Immature natural killer cell (primary cell): ENCODE measurements at places on chromosomes 3 and 15.

- no peak for DNase-seq
Measured at GRCh38 chr15:81174125-81174791, 22.4 kb upstream of the IL16 start.

DNA sequence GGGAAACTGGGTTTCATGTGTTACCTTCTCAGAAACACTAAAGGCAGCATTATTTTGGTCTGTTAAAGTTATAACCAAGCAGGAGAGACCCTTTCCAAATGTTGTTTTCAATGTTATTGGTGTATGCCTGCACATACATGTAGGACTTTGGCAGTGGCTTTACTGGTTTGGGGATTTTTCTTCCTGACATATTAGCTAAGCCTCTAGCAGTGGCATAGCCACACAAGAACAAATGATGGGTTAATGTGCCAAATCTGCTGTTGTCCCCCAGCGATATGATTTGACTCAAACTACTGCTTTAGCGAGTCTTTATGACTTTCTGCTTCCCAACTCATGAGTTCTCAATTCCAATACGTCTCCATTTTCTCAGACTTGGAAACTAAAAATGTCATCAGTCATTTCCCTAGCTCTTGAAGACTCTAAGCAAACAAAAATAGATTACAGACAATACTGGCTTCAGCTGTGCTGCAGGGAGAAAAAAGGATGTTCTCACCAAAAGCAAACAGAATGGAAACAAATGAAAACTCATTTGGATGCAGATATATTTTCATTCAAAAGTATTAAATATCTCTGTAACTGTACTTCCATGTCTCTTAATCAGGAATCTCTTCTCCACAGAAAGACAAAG, 29.6 kb downstream of the TPM1 start:
- DNase-seq: no peak

DNA sequence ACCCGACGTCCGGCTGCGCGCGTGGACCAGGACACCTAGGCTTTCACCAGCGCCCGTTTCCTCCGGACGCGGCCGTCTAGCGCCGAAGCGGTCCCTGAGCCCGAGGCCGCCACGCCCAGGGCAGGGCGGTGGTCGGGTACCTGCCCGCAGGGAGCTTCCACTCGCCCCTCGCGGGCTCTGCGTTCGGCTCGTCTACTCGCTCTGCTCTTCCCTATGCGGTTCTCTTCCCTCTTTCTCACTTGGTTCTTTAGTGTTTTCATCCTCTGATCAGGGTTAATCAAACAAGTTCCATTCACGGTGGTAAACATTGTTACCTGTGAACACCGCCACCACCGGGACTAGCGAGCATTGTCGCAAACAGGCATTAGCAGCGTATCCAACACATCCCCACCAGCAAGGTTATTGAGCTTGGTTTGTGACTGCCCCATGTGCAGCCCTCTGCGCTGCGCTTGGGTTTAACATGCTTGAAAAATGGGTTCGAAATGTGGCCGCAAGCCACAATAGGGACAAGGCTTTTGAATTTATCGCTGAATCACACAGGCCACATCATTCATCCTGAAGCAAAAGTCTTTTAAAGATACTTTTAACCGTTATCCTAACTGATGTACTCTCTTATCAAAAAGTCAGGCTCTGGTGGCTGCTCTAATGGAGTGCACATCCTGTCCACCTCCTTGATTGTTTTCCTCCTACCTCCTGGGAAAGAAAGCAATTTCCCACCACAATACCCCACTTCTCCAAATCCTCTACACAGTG, 843 bp upstream of the CD47 start:
- DNase-seq: no peak

DNA sequence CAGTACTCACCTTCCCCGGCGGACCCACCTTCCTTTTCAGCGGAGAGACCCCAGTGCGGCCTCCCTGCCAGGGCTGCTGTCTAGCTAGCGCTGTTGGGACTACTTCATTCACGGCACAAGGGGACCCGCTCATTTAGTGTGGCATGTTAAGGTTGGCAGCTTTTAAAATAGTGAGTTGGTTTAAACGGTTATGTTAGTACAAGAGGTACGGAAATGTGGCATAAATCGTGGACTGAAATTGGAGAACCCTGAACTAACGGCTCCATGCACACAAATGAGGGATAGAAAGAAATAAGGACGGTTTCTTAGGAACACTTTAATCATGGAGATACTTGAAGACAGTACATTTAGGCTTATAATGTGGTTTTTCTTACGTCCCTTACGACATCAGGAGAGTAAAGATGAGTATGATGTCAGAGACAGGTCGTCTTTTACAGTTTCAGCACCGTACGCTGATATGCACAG, 752 bp downstream of the CEP63 start:
- DNase-seq: no peak

DNA sequence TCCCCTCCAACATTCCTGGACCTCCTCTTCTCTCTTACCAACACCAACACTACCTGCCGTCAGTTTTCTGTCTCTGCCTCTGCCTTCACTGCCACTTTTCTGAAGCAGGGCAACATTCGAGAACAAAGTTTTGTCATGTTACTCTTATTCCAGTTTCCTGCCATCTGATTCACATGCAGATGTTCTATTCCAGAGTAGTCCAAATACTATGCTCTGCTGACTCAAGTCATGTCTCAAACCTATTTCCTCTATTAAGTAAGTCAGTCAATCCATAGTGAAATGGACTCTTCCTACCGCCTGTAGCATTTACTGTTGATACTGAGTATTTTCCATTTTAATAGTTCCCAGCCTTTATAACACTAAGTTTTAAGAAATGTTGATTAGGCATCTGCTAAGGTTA, 43.4 kb downstream of the ESYT3 start:
- no peak for DNase-seq

DNA sequence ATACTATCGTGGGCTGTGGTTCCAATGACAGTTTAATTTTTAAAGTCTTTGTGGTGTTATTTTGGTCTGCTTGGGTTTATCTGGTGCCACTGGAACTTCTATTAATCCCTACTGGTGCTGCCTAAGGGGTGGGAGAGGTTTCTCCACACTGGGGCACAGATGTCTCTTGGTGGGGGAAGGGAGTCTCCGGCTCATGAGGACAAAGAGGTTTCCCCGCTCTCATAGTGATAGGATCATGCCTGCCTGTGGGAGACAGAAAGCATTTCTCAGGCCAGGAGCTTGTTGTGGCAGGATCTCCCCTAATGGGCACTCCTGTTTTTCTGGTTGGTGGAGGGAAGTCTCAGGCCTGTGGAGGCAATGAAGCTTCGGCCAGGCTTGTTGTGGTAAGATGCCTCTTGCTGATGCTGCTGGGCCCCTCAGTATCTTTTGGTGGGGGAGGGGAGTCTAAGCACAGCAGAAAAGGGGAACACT, 84.3 kb upstream of the THRB start:
- no peak for DNase-seq

DNA sequence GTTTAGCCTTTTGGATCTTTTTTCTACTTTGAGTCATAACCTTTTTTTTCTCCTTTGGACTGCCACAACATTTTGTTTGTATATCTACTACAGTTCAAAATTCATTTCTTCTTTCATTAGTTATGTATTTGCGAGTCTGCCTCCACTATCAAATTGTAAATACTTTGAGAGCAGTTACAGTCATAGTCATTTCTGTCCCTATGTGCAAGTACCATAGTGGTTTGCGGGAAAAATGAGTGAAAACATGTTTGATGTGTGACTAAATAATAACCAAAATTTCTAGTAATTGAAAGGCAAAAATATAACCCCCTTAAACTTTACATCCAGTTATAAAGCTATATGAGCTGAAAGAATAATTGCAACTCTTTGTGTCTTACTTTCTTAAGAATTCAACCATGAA, 45.8 kb upstream of the CCDC50 start:
- no peak for DNase-seq
